ENCODE measurements at places on chromosomes 5 and 9.

GRCh38 chr5:310516-310915 lies 11.0 kb upstream of the AHRR start:
- no peak for DNase-seq

DNA sequence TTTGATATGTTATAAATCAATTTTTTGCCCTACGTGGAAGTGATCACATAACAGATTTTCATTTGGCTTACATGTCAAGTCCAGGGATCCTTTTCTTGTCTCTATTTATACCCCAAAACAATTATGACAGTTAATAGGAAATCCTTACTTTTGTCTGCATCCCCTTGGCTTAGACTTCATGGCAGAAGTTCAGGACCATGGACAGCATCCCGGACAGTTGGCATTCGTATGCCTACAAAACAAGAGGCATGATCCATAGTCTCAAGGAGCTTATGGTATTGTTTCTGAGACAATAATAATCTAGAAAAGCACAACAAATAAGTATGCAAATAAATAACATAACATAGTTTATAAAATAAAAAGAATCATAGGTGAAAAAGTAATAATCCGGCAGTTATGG lies 214.3 kb upstream of the GRIA1 start:
- no peak for DNase-seq

DNA sequence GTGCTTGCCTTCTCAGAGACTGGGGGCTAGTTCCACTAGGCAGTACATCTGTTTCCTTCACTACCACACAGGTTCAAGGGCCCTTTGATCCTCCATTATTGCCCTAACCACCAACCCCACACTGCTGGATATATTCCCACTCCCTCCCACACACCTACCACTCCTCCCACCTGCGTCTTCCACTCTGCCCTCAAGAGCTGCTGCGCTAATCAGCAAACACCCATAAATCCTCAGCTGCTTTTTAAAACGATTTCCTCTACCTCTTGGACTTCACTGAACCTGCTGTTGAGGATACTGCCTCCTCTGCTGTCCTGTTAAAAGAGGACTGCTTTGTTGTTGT lies 120.9 kb downstream of the MAPKAP1 start:
- peak; percentile 85 for DNase-seq

DNA sequence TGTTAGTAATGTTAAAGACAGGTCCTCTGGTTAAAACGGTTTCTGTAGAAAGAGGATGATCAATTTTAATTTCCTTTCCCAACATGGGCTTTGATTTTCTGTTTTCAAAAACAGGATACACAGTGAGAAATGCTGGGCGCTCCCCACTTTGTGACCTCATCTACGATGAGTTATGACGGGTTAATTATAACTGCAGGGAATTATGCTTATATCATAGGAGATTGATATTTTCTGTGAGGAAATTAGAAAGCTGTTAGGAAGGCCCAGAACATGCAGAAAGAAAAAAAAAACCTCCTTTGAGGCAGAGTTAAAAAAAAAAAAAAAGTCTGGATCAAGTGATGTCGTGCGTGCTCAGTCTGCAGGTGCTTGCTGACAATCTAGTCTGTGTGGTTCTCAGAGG lies 176.8 kb upstream of the OTULINL start:
- DNase-seq = no peak

DNA sequence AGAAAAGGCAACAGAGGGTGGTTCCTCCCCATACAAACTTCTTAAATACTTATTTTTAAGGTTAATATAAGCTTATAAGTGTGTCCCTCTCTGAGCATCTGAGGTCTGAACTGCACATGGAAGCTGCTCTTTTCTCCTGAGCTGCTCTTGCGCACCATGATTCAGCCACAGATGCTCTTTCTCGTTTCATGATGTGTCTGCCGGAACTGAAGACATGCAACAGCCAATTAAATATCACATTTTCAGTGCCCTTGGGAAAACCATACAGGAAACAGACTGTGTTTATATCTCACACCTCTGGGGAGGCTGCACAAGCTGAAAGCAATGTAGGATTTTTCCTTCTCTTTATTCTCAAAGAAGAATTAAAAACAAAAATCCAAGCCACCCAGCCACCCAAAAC lies 96.8 kb upstream of the NREP start:
- DNase-seq = no peak

- no peak for DNase-seq
Measured at GRCh38 chr5:171745602-171746001, 40.0 kb upstream of the SMIM23 start.
